ENCODE measurements at places on chromosomes 16 and 17. TPM values are rescaled to one million over a fixed set of nuclear protein-coding genes. Genes with fewer than 3 reads are reported as not detected.
A peak's percentile ranks its signal among the peaks of the same experiment; 100 is the strongest.

GRCh38 chr17:19316761-19317358 lies 45.7 kb downstream of the B9D1 start:
- DNase-seq = no peak

- no peak for DNase-seq
These were observed 38.8 kb downstream of the TMC6 start for GRCh38 chr17:78089576-78090281.

The ALOX12B gene
- not detected for total RNA-seq

- no peak for DNase-seq
These were observed at the start of gene DNAH3 for GRCh38 chr16:21150375-21151001. DNAH3 (minus strand) TSS chr16:21150846; CDS start chr16:21150319, 527 bp downstream.

DNA sequence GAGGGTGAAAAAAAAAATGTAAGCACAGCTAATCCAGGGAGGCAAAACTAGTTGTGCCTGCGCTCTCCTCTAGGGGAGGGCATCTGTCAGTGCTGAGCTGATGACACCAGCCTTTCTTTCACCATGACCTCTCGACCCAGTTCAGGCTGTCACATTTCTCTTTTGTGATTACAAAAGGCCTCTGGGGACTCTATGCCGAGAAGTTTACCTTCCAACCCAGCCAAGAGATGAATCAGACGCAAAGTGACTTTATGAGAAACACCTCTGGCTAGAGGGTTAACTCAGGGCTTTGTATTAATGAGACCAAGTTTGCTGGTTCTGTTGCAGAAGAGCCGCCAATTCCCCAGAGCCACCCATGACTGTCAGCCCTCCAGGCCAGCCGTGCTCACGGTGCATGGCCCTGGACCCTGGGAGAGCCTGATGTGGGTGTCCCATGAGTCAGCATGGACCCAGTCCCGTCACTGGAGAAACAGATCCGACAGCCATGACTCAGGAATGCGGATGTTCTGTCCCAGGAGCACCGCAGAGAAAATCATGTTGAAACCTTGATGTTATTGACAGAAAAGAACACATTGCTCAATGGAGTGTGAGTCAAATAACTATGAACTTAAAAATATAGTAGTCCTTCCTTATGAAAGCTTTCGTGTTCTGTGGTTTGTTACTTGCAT lies 437.2 kb downstream of the HS3ST3B1 start:
- DNase-seq = peak; percentile 91
